Right hindlimb (tissue), 1 donor: ENCODE measurements at places on chromosomes 3 and 15.

DNA sequence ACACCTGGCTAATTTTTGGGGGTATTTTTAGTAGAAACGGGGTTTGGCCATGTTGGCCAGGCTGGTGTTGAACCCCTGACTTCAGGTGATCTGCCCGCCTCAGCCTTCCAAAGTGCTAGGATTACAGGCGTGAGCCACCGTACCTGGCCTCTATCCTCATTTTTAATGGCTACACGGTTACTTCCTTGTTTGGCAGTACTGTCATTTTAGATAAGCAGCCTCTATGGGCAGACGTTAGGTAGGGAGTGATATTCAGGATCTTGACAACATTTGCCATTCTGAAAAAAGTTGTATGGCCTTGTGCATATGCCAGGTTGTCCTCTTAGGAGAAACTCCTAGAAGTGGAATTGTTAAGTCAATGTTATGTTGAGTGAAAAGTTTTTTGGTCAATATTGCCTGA, 141.7 kb downstream of the ITPR1 start:
- no peak for DNase-seq

GRCh38 chr3:189270248-189270832, 98.6 kb downstream of the TPRG1 start:
- peak; percentile 50 for DNase-seq

DNA sequence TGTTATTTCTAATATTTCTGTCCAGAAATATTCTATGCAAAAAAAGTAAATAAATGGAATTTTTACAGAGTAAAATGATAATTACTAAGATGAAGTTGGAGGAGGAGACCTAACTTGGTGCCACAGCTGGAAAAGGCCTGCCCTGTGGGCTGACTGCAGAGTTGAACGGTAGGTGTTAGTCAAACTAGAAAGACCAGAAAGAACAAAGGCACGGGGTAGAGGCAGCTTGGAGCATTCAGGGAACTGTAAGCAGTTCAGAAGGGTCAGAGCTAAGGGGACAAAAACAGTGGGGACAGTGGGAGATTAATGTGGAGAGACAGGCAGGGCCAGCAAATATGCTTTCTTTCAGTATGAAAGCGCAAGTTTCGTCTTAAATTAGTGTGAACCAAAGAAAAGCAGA, 39.3 kb upstream of the PTPRG start:
- DNase-seq, result no peak

- no peak for DNase-seq
These were observed 229.9 kb downstream of the THRB start for GRCh38 chr3:24264748-24265158.

DNA sequence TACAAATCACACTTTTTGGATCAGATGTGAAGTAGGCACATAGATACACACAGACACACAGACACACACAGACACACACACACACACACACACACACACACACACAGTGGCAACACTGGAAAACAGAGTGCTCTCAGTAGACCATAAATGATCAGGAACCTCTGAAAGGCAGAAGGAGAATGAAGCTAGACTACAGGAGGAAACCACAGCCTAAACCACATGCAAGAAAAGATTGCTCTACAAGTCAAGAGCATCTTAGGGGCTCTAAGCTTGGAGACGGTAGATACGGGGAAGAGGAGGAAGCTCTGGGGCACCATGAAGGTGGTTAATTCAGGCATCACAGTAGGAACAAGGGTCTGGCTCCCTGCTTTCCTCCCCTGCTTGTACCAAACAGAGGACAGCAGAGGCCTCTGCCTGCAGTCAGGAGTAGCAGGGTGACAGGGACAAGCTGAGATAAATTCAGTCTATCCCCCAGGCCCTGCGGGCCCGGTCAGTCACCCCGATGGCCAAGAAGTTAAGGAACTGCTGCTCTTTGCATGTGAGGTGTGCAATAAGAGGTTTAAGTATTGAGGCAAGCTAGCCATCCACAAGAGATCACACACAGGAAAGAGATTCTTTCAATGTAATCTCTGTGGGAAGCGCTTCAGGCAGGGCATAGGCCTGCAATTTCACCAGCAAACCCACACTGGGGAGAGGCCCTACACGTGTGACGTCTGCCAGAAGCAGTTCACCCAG, 23.5 kb upstream of the ARPIN start:
- DNase-seq, result no peak

DNA sequence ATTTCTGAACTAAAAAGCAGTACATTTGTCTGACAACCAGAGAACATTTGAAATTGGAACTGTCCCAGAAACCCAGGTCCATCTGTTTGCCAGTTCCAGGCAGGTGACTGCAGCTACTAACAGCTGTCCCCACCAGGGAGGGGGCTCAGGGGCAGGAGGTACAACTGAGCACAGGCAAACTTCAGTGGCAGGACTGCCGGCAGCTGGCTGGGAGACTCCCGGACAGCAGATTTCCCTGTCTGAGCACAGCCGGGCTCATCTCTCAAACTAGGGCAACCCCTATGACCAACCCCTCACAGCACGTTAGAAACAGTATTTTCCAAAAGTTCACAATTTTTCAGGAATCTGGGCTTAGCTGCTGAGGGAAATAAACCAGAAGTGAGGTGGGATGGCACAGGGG, 88.8 kb downstream of the MEGF11 start:
- no peak for DNase-seq

- no peak for DNase-seq
These were observed 1062.9 kb upstream of the EPHA6 start for GRCh38 chr3:95751509-95751908.

DNA sequence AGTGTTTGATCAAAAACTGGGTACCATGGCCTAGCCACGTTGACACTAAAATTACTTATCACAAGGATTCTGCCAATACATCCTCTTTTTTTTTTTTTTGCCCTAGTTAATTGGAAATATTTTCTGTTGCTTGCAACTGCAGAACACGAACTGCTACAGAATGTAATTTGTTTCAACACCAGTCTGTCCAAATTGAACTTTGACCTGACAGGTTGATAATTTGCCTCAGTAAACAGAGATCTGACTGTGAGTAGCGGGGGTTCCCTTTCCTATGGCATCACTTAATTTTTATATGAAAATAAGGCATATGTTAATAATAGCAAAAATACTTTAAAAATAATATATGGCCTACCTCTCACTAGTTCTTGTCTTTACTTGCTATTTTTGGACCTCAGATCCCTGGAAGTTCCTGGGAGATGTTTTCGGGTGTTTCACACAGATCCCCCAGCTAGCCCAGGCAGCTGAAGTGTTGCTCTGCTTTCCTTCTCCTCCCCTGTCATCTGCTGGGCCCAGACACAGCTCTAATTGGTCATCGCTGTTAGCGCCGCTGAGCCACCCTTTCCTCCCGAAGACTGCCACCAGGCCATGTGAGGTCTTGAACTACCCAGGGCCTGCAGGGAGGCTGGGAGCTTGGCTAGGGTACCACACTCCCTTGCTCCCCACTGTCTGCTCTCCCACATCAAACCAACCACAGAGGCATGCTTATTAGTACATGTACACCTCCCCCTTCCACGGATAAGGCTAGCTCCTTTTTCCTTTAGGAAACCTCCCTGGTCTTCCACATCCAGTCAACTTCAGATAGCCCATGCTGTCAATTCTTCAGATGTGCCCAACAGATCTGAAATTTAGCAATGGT, 89.8 kb upstream of the RNF7 start:
- no peak for DNase-seq

DNA sequence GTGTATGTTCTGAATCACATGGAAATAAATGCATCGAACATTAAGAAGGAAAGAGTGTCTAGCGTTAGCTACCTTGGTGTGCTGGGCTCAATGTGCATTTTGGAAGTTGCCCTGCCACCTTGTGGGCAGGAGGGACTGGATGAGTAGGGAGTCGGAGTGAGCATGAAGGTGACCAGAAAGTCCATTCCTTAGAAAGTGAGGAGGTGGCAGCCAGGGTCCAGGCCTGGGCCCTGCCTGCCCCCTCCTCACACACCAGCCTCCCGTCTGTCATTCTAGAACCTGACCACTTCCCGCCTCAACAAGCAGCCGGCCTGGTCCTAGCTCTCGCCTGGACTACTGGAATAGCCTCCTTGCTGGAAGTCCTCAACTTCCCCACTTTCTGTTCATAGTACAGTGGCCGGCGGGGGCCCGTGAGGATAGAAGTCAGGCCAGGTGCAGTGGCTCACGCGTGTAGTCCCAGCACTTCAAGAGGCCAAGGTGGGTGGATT, 10.2 kb upstream of the GATA2 start:
- DNase-seq, result no peak
